ENCODE measurements at places on chromosomes 4 and X.

- no peak for DNase-seq
Measured at GRCh38 chr4:54800831-54801530, 143.2 kb downstream of the KIT start.

DNA sequence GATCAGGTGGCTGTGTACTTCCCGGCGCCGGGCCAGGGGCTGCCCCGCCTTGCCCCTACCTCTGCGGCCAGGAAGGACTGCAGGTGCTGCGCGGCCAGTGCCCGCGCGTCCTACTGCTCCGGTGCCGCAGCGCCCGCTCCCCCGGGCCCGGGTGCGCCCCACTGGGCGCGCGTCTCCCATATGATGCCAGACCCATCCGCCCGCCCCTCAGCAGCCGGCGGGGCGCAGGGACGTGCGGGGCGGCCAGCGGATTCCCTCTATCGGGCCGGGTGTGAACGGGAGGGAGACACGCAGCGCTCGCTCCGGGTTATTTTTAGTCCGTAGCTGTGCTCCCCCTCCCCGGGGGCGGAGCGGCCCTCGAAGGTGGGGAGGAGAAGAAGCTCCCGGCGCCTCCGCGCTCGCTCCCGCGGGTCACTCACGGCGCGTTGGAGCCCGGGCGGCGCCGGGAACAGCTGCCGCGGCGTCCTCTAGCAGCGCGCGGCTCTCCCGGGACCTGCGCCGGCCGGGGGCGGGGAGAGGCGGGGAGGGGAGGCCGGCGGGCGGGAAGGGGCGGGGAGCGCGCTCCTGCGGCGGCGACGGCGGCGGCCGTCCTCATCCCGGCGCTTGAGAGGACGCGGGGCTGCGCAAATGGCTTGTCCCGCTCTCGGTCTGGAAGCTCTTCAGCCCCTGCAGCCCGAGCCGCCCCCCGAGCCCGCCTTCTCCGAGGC, 103.6 kb downstream of the UCHL1 start:
- peak; percentile 12 for DNase-seq

GRCh38 chr4:137956256-137956655, 285.9 kb downstream of the SLC7A11 start:
- DNase-seq = no peak

GRCh38 chr4:174669270-174669669, 147.0 kb upstream of the HPGD start:
- DNase-seq = no peak

GRCh38 chr4:15162465-15163283, 160.4 kb downstream of the CPEB2 start:
- DNase-seq = no peak

DNA sequence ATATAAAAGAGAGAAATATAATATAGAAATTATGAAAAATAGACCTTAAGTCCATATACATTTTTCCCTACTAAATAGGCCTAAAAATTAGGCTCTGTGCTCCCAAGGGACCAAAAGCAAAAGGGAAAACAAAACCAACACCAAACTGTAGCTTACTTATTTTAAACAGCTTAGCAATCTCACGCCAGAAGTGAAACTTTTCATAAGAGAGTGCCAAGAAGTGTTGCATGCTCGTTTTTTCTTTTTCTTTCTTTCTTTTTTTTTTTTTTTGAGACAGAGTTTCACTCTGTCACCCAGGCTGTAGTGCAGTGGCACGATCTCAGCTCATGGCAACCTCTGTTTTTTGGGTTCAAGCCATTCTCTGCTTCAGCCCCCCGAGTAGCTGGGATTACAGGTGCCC, 250.4 kb downstream of the TMA16 start:
- peak; percentile 54 for DNase-seq

GRCh38 chr4:138090150-138090917, 151.8 kb downstream of the SLC7A11 start:
- peak; percentile 18 for DNase-seq

DNA sequence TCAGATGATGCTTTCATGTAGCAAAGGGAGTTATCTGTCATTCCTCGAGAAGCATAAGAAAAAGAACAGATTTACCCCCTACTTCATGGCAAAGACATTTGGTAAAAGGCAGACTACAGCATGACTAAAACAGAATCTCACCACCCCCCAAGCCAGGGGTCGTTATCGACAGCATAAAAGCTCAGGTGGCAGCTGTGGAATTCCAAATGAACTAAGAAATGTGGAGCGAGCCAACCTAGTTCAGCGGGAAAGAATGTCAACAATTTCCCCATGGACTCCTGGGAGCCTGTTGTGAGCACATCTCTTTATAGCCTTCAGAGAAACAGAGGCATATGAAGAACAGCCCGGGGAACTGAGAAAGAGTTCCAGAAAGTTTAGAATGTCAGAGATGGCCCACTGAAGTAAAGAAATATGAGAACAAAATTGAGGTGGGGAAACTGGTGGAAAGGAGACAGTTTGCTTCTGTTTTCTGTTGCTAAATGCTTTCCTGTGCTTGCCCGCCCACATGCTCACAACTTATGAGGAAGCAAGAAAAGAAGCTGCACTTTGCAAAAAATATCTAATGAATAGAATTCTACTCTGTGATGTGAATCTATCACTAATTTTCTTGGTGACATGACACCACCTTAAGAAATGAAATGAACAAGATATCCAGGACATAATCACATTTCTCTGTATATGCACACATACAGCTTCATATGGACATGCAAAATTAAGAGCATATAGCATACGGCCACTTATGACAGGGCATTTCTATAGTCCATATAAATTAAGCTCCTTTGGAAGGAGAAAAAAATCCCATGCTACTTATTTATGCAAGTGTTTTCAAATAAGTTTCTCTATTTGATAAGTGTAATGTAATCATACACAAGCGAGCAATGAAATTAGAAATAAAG, 135.3 kb upstream of the MID1 start:
- DNase-seq = no peak

DNA sequence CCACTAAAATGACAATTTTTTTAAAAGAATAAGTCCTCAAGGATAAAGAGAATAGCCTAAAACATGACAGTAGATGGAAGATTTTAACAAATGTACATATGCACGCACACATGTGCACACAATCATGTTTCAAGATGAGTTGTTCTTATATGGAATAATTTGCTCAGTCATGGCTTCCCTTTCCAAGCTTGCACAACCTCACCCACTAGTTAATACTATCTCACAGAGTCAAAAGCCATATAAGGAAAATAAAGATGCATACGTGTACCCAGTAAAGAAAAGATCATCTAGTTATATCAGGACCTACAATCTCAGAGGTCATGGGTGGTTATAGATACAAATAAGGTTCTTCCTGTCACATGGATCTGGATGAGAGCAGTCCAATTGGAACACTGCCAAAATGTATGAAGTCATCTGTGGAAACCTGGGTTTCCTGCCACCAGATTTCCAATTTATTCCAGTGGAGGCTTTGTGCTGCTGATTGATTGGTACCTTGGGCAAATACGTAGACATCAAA, 56.1 kb downstream of the FAM13A start:
- DNase-seq = no peak

DNA sequence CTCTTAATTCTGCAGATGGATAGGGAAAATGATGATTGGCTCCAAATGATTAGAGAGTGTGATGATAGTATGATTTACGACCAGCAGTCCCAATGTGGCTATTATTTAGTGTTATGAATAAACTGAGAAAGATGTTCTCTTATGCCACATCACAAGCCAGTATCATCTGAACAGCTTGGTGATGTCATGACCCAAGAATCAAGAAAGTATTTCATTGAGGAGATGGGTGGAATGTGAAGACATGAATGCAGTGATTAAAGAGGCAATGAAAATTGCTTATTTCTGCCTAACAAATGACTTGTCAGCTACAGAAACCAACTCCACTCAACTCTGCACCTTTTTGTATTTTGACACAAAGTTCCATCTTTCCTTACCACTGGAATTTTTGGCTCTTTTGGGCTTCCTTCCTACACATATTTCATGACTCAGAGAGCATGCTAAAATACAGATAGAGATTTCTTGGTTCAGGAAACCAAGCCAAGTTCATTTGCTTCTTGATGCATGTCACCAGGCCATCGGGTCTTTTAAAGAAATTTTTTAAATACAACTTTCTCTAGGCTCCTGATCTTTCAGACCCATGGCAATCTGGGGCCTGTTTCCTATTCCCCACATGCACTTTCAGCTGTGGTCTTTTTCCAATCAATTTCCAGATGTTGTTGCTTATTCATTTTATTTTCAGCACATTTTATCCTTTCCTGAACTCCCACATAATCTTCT, 174.2 kb downstream of the HHIP start:
- DNase-seq = no peak

DNA sequence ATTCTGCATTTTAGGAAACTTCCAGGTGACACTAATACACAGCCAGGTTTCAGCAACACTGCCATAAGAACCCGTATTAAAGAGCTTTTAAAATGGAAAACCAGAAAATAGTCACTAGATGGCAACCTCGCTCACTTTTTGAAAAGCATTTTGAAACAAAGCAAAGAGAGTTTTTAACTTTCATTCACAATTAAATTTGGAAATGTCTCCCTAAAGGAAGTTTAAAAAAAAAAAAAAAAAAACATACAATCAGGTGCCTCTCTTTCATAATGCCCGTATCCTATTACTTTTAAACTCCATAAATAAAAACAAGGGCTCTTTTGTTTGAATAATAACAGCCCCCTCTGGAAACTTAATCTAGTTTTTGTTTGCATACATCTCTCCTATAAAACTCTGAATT, 20.3 kb downstream of the MEPE start:
- DNase-seq = no peak

GRCh38 chrX:102711872-102712215, 404 bp upstream of the GPRASP2 start:
- no peak for DNase-seq

- DNase-seq = no peak
Measured at GRCh38 chrX:21394792-21395191, 20.6 kb downstream of the CNKSR2 start.

DNA sequence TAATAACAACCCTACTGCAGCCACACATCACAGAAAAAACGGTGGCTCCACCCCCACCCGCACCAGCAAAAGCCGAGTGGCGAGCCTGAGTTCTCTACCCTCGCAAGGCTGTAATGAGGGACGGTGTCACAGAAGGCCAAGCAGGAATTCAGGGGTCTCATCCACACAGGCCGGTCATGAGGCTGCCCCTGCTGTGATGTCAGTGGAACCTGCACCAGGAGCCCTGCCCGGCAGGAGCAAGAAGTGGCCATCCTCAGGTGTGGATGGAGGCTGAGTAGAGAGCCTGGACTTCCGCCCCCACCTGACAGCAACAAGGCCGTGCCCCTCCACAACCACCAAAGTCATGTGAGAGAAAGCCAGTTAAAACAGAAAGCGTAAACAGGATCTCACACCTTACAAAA, 20.6 kb downstream of the LYAR start:
- DNase-seq = no peak

DNA sequence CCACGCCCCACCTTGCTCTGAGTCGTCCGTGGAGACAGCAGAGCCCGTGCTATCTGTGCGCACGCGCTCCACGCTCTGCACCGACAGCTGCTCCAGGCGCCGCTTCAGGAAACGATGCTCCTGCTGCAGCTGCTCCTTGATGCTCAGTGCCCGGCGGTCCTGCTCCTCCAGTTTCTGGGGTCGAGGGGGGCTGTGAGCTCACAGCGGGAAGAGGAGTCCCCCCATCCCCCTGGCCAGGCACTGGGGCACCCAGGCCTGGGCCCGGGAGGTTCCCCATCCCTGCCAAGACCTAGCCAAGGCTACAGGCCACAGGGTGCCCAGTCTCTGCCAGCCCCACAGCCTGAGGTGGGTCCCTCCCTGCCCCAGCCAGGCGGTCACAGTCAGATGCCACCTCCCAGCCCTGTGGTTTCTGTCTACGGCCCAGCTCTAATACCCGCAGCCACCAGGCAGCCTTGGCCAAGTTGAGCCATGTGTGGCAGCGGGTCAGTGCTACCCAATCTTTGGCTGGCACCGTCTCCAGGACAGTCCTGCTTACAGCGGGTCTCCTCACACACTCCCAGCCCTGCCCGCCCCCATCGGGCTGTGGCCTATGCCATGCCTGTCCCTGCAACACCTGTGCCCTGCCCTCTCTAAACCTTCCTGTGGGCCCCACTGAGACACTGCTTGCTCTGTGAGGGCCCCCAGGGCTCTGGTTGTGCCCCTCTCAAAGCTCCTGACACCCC, 9.3 kb upstream of the HAUS3 start:
- peak; percentile 6 for DNase-seq

DNA sequence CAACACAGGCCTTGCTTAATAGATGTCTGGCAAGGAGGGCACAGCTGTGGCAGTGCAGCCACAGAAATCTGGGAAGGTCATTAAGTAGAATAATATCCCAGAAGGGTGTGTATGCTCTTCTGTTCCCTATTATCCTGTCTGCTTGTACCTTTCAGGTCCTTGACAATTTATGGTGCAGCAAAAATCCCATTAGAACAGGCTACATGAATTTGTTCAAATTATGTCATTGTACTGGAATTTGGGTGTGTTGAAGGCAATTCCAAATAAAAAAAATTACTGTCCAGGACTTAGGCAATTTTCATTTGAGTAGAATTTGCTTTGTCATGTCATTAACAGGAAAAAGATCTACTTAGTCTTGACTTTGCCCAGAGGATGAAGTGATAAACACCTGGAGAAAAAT, 192.1 kb downstream of the IDS start:
- no peak for DNase-seq

- no peak for DNase-seq
Measured at GRCh38 chr4:44791831-44792230, 65.5 kb upstream of the GNPDA2 start.

GRCh38 chrX:79161655-79162054, 17.2 kb downstream of the GPR174 start:
- peak; percentile 50 for DNase-seq

DNA sequence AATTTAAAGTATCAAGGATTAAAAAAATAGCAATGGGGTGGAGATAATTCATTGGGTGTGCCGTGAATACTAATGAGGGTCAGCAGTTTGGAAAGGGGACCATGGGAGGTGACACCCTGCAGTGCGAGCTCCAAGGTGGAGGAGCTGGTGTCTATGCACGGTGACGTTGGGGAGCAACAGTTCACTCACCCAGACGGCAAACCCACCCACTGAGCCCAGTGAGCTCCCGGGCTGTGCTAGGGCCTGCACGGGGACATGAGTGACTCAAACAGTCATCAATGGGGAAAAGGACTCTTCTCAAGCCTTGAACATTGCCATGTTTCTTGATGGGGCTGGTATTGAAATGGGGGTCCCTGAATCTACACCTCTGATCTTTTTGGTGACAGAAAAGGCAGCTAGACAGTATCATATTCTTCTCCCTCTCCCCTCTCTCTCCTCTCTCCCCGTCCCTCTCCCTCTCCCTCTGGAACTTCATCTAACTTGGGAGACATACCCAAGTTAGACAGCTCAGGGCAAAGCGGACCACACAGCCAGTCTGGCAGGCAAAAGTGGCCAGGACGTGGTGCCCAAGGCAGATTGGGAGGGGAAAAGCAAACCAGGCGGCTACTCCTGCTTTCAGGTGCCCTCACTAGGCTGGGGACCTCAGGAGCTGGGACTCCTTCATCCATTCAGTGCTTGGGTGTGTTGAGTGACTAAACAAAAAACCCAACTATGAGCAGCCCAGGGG, 26.3 kb upstream of the PPP2R2C start:
- no peak for DNase-seq

- no peak for DNase-seq
Measured at GRCh38 chrX:121546317-121546716, 498.9 kb downstream of the GLUD2 start.

GRCh38 chrX:155056877-155057792, 13.8 kb downstream of the CMC4 start:
- DNase-seq = peak; percentile 50

All from GM06990 (cell line).